Fibroblast of skin of right biceps (primary cell): ENCODE measurements at places on chromosomes 1 and 21.
A peak's percentile ranks its signal among the peaks of the same experiment; 100 is the strongest.

- no peak for DNase-seq
Measured at GRCh38 chr1:157776971-157777391, at the start of gene FCRL2. Gene FCRL2 (minus strand): TSS chr1:157777132. CDS start chr1:157777073, 59 bp downstream.

DNA sequence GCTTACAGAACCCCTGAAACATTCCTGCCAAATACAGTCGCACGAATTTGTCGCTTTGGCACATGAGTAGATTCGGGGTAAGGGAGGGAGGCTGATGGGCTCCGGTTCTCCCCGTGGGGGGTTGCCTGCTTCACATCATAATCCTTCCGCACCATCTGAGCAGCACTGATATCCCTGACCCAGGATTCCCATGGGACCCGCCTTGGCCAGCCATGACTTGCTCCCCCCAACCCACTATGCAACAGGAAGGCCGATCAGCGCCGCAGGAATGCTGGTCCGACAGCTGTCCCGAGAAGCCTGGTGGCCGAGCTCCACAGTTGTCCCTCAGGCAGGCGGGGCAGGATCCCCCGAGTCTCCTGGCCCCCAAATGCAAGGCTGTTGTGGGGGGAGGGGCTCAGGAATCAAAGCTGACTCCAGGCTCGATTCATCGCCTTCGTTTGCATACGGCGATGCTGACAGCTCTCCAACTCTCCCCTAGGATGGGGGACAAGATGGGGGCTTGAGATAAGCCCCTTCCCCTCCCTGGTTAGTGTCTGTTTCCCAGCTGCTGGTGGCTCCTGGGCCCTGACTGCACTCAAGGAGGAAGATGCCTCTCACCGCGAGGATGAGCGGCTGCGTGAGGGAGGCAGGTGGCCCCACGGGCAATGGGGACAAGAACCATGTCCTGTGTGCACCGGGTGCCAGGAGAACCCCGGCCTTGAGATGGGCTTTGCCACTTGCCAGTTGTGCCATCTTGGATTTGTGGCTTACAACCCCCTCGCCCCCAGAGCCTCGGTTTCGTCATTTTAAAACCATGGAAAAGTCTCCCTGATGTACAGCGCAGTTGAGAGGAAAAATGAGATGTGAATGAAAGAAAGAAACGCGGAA, 9.3 kb downstream of the DRAXIN start:
- no peak for DNase-seq

DNA sequence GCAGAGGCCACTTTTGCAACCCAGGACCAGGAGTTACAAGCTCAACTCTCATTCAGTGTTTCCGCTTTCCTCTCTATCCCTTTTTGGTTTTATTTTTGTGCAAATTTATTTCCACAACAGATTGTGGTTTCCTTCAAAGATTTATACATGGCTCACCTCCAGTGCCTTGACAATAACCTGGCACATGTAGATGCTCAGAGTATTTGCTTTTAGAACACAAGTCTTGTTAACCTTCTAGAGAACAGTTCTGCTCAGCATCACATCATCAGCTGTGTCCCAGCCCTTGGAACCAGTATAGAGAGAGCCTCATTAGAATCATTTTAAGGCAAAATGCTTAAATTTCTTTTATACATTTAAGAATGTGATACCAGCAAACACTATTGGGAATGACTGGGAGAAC, 133.7 kb downstream of the TENT5C start:
- DNase-seq: no peak

GRCh38 chr1:30515755-30516484, 207.5 kb downstream of the MATN1 start:
- no peak for DNase-seq

DNA sequence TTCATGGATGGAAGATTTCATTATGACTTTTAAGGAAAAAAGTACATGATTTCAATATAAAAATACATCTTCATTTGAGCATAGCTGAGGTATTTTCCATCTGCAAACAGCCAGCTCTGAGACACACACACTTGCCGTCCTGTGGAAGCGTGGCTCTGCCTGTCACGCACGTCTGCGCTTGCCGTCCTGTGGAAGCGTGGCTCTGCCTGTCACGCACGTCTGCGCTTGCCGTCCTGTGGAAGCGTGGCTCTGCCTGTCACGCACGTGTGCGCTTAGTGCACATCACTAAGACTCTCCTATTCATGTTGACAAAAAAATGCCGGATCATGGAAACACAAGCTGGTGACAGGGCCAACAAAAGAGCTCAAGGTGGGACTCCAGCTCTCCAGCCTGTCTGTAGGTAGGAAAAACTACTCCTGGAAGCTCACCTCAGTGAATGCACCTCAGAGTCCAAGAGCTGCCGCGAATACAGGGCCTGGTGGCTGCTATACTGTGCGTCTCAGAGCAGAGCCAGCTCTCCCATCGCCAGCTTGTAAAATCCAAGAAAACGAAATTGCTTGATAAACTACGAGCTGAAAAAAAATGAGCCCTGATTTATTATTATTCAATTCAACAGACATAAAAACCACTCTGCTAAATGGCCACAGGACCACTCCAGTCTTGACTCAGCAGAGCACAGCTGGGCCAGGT, 69.3 kb downstream of the SLC37A1 start:
- DNase-seq: no peak

DNA sequence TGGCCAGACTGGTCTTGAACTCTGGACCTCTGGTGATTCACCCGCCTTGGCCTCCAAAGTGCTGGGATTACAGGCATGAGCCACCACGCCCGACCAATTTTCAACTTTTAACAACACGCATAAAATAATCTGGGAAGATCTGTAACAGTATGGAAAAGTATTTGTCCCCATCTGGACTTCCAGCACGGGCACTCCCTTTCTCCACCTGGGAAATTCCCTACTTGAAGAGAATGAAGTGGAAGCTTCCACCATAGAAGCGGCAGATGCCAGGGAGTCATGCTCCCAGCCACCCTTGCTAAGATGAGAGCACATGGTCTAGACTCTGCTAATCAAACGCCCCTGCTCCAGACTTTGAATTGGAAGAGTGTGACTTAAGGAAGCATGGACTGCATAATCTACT, 9.0 kb upstream of the GPR137B start:
- no peak for DNase-seq

DNA sequence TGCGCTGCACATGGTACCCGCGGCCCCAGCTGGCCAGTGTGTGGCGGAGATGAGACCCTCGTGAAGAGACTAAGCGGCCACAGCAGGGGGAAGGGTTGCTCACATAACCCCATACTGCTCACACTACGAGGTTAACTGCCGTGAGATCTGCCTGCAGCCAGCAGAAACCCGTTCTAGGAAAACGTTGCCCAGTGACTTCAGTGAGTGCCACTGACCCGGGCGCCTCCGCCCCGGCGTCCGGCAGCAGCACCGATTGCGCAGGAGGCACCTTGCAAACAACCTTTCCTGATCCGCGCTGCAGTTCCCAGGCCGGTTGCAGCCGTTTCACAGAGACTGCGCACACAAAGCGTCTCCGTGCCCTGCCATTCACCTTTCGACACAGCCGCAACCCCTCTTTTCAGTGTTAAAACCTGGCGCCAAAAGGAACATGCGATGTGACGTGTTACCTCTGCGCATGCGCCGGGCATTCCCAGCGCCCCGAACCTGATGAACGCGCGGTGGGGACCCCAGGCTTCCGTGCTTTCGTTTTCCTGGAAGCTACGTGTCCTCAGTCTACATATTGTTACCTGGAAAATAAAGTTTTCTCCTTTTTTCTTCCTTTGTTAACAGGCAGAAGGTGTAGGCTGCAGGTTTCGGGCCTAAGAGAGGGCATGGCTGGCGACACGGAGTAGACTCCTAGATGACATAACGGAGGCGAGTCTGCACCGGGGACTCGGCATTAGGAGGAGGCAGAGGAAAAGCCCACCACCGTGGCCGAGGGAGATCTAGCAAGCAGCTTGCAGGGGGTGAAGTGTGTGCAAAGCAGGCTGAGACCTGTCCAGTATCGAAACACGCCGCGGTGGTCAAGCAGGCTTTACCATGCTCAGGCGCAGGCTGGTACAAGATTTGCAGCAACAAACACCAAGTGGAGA, 8.9 kb downstream of the VPS26C start:
- peak; percentile 68 for DNase-seq

DNA sequence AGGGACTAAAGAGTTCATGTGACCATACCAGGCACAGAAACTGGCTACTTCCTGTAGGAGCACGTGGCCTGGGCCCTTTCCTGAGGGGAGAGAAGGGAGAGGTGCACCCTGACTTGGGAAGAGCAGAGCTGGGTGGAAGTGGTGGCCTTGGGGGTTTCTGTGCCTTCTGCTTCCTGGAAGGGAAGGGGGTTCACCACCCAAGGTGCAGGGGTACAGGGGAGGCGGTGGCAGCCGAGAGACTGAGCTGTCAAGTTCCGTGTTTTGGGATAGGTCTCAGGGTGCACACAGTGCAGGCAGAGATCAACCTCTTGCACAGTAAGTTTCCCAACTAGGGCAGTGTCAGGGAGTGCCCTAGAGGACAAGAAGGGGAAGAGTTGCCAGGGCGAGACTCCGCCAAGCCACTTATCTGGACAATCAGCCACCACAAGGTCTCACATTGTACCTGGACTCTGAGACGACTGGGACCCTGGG, 10.1 kb downstream of the HECTD3 start:
- DNase-seq: no peak

GRCh38 chr1:216456682-216457081, 33.4 kb upstream of the USH2A start:
- peak; percentile 89 for DNase-seq

DNA sequence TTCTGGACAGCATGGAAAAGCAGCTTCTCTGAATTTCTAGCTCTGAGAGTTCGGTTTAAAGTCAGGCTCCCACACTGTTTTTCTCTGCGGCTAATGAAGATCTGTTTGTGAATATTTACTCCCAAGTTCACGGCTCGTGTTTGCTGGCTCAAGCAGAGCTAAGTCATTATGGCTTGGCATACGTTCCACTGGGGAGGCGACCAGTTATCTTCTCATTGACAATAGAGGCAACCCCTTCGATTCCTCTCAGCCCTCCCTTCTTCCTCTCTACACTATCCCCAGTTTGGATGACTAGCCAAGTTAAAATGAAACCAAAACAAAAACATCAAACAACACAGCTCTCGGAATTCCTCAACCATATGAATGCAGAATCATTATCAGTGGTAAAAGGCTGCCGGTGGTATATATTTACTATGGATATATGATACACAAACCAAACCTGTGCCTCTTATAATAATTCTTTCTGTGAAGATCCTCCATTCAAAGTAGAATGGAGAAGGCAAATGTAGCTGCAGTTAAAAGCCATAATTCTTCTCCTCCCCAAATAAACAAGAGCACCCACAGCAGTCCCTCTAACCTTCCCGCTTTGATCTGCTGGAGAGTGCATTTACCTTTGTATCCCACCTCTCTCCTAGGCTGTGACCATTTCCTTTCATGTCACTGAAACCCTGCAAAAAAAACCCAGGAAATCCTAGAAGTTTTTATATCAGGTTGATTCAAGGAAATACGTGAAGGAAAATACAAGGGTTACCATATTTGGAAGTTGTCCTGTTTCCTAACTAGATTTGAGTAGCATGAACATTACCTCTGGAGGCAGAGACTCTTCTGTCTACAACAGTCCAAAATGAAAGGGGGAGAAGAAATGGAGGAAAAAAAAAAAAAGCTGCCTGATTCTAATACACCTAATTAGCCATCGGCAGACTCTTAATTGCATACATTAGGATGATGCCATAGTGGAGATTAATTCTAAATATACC, 108.3 kb upstream of the USH2A start:
- peak; percentile 28 for DNase-seq

- no peak for DNase-seq
Measured at GRCh38 chr1:200037904-200038303, 10.4 kb downstream of the NR5A2 start.

DNA sequence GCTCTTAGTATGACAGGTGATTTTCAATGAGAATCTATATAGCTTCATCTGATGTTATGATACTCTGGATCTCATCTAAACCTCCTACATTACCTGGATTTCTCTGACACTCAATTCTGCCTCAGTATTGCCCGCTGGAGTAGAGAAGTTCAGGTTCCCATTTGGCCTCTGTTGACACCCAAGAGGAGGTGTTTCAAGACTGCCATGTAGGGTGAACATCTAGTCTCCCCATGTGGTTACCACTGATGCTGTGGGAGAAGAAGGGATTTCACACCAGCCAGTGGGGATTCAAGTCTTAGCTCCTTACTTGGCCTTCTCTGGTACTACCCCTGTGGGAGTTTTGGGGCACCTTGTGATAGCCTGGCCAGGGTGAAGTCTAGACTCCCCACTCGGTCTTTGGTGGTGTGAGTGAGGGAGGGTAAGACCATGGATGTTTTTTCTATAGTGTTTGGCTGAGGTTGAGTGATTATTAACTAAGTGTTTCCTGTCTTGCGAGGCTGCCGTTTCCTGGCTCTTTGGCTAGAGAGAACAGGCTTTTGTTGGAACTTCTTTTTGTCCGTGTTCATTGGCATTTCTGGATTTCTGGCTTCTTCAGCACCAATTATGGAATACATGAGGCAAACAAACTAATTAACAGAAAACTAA, 90.7 kb downstream of the RHOU start:
- DNase-seq: no peak
